ENCODE measurements at places on chromosomes 1 and 21.
A peak's percentile ranks its signal among the peaks of the same experiment; 100 is the strongest.

GRCh38 chr21:14755086-14755485, 209.0 kb upstream of the SAMSN1 start:
- DNase-seq: no peak

GRCh38 chr1:232238009-232238408, 391.9 kb downstream of the SIPA1L2 start:
- DNase-seq: no peak

DNA sequence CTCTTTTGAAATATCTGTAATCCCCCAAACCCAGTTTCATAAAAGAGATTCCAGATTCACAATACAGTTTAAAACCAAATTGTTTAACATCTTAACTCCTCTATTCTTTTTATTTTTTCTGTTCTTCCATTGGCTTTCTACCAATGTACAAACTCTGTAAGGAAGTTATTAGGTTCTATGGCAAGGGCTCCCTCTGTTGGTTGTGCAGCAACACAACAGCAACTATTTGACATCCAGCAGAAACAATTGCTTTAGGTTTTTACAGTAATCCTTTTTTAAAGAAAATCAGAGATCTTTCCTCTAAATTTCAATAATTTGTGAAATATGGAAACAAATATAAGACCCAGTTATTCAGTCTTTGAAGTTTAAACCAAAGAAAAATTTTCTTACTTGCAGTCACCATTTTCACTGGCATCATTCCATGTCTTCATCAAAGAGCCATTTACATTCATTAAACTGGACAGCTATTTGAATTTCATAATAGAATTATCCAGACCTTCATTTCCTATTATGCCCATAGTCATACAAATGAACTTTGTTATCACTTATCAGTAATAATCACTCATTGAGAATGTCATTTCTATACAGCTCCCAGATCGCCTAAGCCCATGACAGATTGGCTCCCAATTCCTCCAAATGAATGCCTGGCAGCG, 46.5 kb upstream of the RNF11 start:
- peak; percentile 38 for DNase-seq

GRCh38 chr1:36572906-36573305, 90.2 kb upstream of the CSF3R start:
- DNase-seq: no peak

- no peak for DNase-seq
Observed at GRCh38 chr1:94927405-94928175, 680 bp upstream of the CNN3 start.

DNA sequence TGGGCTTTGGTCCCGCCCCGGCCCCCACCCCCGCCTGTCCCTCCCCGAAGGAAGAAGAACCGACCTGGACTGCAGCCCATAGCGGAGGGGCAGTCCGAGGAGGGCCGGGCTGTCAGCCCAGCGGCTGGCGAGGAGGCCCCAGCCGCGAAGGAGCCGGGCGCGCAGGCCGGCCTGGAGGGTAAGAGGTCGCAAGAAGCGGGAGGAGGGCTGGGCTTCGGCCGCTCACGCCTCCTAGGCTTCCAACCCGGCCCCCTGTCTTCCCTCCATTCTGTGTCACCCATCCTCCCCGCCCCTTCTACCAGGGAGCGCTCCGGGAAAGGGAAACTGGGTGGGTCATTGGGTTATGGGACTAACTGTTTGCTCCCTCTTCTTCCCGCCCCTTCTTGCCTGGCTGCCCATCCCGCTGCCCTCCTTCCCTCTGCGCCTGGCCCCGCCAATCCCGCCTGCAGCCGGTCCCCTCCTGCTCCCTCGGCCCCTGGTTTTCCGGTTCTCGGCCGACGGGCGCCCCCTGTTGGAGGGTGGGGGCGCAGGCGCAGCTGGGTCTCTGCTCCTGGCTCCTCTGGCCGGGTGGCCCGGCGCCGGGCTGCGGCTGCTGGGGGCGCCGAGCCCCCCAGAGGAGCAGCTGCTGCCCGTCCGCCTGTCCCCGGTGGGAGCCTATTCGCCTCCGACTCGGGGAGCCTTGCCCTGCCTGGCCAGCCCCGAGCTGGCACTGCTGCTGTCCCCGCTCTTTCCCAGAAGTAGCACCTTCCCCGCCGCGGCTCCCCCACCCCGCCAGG, 2.4 kb downstream of the RUSC1 start:
- peak; percentile 68 for DNase-seq

- DNase-seq: no peak
Observed at GRCh38 chr1:31662463-31662862, 17.8 kb upstream of the PEF1 start.

DNA sequence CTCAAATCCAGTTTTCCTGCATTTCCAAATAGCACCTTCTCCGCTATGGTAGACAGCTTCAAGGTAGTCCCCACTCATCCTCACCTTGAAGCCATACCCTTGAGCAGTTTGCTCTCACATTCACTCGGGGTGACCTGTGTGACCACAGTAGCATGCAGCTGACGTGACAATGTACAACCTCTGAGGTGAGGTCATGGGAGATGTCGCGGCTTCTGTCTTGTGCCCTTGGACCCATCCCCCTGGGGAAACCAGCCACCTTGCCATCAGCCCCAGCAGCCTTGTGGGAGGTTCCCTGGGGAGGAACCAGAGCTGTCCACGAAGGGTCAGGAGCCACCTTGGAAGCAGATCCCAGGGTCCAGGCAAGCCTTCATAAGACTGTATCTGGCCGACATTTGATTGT, 38.3 kb upstream of the DUSP10 start:
- no peak for DNase-seq

GRCh38 chr1:145997718-145998023, 1.3 kb upstream of the TXNIP start:
- DNase-seq: no peak

- no peak for DNase-seq
Observed at GRCh38 chr1:233340966-233341516, 13.5 kb downstream of the MAP3K21 start.

GRCh38 chr1:215543191-215543606, 23.9 kb upstream of the KCTD3 start:
- no peak for DNase-seq

GRCh38 chr1:47023268-47024140, at the start of gene CYP4X1:
CYP4X1 (plus strand) TSS chr1:47023669; CDS start chr1:47023818, 149 bp downstream.
- no peak for DNase-seq

DNA sequence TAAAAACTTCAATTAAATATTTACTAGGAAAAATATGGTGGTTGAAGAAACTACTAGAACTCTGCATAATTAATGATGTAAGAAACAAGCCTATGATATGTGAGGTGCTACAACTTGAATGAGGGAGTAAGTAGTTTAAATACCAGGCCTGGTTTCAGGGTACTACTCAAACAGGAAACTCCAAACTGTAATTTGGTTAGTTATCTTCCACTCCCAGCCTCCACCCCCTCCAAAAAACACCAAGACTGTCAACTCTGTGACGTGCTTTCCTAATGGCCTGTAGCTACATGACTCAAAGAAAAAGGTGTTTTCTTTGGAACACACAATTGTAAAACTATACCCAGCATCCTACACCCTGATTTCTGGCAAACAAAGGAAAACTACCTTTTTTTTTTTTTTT, 55.9 kb upstream of the RCC1 start:
- no peak for DNase-seq

DNA sequence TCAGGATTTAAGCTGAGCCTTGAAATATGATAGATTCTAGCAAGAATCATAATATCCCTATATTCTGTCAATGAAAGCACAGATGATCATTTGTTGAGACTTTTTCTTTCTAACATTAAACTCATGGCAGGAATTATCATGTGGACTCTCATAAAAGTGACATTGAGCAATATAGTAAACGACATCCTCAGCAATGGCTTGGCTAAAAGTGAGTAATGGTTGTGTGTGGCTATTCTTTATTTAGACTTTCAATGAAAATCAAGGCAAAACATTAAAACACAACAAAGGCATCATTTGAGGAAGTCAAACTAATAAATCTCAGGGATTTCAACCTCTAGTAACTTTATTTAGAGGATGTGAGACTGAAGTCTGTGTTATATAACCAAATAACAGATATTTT, 257.8 kb upstream of the ADGRL4 start:
- DNase-seq: no peak

Measured in GM18507 (cell line).